ENCODE measurements at places on chromosomes 11 and 22.
A peak's percentile ranks its signal among the peaks of the same experiment; 100 is the strongest.

GRCh38 chr22:29499852-29500251, 19.8 kb downstream of the NEFH start:
- DNase-seq: no peak

- no peak for DNase-seq
Measured at GRCh38 chr22:41364955-41365354, 16.8 kb upstream of the TEF start.

GRCh38 chr22:22558071-22558971, 744 bp downstream of the PRAME start:
- DNase-seq: no peak

- no peak for DNase-seq
Measured at GRCh38 chr11:29208117-29208516, 808.7 kb downstream of the KCNA4 start.

GRCh38 chr11:57392763-57393105, 2.3 kb upstream of the PRG2 start:
- DNase-seq: no peak

- no peak for DNase-seq
Measured at GRCh38 chr11:116938471-116939070, 101.1 kb upstream of the APOA1 start.

GRCh38 chr22:34855471-34855870, 210.5 kb upstream of the ISX start:
- DNase-seq: no peak

DNA sequence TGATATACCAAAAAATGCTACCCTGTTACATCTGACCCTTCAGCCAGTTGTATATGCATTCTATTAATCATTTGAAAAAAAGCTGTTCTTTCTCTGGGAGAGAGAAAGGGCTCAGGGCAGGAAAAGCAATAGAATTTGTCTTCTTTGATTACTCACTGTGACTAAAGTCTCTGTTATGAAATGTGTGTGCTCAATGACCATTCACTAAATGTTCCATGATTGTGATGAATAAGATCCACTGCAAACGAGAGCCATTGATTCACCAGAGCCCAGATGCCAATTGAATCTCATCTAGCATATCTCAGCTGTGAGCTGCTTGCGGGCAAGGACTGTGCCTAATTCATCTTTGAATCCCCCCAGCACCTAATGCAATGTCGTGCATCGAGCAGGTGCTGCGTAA, 184.3 kb downstream of the OPCML start:
- DNase-seq: no peak

DNA sequence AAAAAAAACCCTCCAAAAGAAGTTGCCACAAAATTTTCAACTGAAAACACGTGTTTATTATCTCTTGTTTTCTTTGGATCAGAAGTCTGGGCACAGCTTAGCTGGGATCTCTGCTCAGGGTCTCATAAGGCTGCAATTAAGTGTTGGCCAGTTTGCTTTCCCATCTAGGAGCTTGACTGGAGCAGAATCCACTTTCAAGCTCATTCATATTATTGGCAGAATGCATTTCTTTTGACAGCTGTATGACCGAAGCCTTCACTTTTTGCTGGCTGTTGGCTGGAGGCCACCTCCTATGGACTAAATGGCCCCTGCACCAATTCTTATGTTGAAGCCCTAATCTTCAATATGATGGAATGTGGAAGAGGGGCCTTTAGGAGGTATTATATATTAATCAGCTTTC, 139.6 kb downstream of the DDX10 start:
- DNase-seq: no peak

DNA sequence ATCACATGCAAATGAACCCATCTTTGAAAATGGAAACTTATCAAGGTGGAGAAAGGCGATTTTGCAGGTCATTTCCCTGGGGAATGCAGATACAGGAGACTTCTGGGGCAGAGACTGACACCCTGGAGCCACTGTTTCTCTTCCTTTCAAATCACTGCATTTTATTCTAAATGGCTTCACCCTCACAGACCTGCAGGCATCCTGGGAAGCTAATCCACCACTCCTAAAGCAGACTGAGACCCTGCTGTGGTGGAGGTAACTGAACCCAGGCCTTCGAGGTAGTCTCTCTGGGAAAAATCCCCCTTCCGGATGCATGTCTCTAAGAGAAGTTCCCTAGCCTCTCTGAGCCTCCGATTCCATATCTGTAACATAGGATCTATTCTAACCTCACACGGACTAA, 20.9 kb upstream of the CSNK2A3 start:
- no peak for DNase-seq

GRCh38 chr11:74418509-74418895, 20.3 kb upstream of the PGM2L1 start:
- peak; percentile 65 for DNase-seq

Data from smooth muscle cell of the brain vasculature (primary cell).